ENCODE measurements at places on chromosomes 2 and 18.

DNA sequence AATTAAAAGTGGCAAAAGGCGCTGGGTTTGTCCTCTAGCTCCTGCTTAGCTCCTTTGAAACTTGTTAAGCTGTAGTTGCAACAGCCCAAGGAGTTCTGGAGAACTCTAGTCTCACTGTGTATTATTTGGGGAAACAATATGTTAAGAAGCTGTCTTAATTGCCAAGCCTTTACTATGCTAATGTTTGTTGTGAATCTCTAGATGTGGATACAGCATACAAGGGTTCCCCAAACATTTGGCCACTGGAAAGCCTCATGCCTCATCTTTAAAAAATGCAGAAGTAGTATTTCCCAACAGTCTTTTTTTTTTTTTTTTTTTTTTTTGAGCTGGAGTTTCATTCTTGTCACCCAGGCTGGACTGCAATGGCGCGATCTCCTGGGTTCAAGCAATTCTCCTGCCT, 236.7 kb downstream of the PRKCE start:
- DNase-seq = no peak

GRCh38 chr2:119371111-119371510, 4.3 kb downstream of the DBI start:
- peak; percentile 68 for DNase-seq

GRCh38 chr2:8202132-8202531, 479.7 kb upstream of the ID2 start:
- no peak for DNase-seq

- DNase-seq = no peak
Measured at GRCh38 chr18:76970770-76971559, 148.6 kb downstream of the ZNF236 start.

- no peak for DNase-seq
Measured at GRCh38 chr18:5073026-5073944, 123.8 kb downstream of the AKAIN1 start.

GRCh38 chr2:220192994-220193753, 565.7 kb downstream of the SLC4A3 start:
- no peak for DNase-seq

GRCh38 chr2:106106622-106107508, 87.2 kb downstream of the UXS1 start:
- DNase-seq = no peak

DNA sequence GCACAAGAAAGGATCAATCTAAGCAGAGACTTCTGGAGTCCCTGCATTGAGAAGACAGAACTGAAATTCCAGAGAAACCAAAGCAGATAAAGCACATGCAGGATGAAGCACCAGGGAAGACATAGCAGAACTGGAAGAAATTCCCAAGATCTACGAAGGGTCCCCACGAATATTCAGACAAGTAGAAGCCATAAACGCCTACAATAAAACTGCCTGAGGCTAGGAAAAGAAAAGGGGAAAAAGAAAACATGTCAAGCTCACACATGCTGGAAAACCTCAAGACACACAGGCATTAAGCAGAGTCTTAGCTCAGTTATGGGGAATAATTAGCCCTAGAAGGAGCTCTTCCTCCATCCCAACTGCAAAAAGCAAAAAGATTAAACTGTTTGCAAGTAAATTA, 171.2 kb downstream of the NBAS start:
- DNase-seq = no peak

DNA sequence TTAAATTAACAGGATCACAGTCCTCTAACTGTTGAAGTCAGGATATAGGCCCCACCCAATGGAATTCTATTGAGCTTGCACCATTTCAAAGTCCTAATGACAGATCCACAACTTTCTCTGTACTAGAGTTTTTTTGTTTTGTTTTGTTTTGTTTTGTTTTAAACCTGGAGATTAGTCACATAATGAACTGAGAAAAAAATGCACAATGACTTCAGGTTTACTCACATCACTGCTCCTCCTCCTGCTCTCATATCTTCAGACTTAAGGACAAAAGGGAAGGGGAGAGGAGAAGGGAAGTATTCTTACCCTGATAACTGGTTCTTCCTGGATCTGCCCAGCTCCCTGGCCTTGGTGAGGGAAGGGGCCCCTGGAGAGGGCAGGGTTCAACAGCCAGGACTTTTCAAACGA, 208.2 kb upstream of the EPHA4 start:
- no peak for DNase-seq

- peak; percentile 9 for DNase-seq
Measured at GRCh38 chr2:215241791-215242305, 70.0 kb upstream of the ATIC start.

GRCh38 chr2:237696461-237696860, 69.1 kb downstream of the LRRFIP1 start:
- no peak for DNase-seq

GRCh38 chr2:64839844-64840243, 149.4 kb upstream of the SLC1A4 start:
- no peak for DNase-seq

- no peak for DNase-seq
Measured at GRCh38 chr2:18926631-18927524, 337.5 kb upstream of the NT5C1B start.

DNA sequence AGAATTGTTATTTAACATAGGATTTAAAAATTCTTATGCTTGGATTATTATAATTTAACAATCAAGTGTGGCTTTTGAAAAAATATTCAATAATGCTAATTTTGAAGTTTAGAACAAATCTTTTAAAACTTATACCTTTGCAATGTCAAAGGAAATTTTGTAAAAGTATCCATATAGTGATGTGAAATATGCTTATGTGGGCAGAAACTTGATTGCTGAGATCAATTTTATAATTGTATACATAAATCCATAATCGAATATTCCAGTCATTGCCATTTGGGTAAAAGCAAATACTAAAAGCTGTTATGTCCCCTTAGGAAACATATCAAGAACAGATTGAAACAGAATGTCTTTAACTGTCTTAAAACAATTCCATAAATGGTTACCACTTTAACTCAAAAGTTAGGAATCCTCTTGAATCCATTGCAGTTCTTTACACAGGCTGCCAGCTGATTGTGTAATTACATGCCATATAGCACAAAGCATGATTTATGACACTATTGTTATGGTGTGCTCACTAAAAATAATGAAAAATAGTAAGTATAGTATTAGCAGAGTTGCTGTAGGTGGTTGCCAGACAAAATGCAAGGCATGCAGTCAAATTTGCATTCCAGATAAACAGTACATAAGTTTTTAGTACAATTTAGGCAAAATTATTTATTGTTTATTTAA, 24.2 kb downstream of the PLCL1 start:
- DNase-seq = no peak

GRCh38 chr18:43934322-43934721, 657.0 kb upstream of the SYT4 start:
- no peak for DNase-seq

- DNase-seq = peak; percentile 94
Measured at GRCh38 chr2:202871300-202872141, at the start of gene ICA1L. Gene ICA1L (minus strand): TSS chr2:202871766. CDS start chr2:202829009, 42,757 bp downstream.

DNA sequence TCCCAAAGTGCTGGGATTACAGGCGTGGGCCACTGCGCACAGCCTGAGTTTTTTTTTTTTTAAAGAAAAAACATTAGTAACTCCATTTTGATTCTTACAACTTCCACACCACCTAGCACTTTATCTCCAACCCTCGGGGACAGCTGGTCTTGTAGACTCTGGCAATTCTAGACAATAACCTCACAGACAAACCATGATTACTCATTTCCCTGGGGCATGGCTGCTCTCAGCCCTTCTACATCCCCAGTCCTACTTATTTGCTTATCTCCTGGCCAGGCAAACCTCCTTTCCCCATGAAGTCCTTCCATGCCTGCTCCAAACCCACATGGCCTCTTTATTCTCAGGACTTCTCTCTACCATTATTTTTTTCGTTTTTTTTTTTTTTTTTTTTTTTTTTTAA, 91.1 kb downstream of the ACTR3 start:
- no peak for DNase-seq

DNA sequence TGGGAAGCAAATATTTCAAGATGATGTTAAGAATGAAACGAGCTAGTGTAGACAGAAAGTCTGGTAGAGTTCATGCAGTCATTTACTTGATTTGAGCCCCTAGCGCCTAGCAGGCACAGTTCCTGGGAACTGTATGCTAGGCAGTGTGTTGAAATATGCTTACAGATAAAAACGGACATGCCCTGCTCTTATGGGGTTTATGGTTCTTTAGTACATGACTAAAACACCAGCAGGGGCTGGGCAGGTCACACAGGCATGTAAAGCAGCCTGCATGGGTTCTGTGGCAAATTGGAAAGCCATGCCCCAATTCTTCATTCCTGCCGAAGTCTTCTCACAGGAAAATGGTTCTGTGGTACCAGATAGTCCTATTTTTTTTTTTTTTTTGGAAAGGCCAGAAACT, 27.3 kb upstream of the MGAT5 start:
- DNase-seq = no peak

DNA sequence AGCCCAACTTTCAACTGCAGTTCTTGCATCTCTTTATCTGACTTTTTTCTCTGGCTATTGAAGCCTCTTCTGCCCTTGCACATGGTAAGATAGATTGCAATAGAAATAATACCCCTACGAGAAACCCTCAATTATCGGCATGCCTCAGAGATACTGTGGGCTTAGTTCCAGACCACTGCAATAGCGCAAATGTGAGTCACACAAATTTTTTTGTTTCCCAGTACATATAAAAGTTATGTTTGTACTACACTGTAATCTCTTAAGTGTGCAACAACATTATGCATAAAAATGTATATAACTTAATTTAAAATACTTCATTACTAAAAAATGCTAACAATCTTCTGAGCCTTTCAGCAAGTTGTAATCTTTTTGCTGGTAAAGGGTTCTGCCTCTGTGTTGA, 124.7 kb downstream of the PDE1A start:
- no peak for DNase-seq

DNA sequence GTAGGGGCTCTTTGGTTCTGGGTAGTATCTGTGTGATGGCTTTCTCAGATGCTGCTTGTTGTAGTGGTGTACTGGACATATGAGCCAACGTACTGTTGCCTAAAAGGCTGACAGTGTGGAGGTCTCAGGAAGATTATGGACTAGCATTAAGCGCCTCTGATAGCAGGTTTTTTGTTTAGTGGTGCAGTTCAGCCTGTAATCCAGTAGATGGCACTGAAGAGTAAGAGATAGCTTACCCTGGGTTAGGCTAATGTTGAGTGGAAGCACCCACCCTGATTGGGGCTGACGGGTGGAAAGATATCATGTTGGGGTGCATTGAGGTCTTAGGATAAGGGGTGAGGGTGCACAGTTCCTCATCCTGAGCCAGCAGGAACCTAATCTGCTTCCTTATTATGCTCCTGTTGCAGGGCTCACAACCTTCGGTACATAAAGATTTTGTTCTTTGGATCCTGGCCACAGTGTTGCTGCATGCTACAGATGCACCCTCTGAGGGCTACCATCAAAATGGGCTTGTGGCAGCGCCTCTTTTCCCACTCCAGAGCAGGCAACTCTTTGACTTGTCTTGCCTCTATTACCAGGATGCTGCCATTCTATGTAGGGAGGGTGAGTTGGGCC, 79.6 kb downstream of the MSTN start:
- no peak for DNase-seq

DNA sequence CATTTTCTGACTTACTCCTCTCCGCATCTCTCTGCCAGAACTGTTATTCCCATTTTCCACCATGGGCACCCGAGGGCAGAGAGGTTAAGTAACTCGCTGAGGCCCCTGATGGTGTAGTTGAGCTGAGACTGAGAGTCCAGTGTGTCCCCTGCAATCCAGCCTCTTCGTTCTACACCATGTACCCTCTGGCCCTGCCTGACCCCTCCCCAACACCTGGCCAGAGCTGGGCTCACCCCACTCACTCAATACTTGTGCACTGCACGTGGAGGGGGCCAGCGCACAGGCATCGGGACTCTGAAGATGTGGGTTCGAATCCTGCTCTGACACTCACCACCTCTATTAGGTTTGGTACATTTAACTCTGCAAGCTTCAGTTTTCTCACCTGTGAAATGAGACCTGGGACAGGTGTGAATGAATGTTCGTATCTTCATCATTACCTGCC, 24.3 kb upstream of the FOSL2 start:
- peak; percentile 59 for DNase-seq

GRCh38 chr18:63879709-63880108, 7.8 kb upstream of the SERPINB2 start:
- no peak for DNase-seq

DNA sequence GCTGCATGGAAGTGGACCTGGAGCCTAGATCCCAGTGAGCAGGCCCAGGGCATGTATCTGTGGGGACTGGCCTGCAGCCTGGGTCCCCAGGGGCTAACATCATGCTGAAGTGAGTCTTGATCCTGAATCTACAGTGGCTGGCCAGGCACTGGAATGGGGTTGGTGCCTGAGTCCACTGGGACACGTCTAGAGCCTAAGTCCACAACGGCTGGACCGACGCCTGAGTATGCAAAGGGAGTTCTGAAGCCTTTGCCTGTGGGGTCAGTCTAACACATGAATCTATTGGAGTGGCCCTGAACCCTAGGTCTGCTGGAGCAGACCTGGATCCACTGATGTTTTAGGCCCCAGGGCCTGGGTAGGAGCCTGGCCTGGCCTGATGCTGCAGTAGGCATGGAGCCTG, 665.5 kb downstream of the DCDC2C start:
- no peak for DNase-seq

- DNase-seq = no peak
Measured at GRCh38 chr2:159882130-159882745, 84.2 kb upstream of the CD302 start.

GRCh38 chr2:106584304-106584954, 97.3 kb downstream of the CD8B2 start:
- no peak for DNase-seq

DNA sequence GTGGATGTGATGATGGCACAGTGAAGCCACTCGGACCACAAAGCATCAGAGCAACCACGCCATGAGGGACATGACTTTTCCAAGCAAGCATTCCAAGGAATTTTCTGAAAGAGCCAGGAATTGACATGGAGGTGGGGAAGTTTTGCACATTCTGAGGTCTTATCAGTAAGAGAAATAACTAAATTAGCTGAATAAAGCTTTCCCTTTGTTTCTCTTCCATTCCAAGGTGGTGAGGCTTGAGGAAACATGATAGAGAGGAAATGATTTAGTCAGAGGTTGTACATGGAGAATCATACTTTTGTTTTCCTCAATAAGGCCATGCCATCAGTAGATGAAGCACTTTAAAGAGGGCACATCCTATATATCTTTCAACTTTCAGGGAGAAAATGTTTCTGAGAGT, 115.7 kb upstream of the MMADHC start:
- no peak for DNase-seq

DNA sequence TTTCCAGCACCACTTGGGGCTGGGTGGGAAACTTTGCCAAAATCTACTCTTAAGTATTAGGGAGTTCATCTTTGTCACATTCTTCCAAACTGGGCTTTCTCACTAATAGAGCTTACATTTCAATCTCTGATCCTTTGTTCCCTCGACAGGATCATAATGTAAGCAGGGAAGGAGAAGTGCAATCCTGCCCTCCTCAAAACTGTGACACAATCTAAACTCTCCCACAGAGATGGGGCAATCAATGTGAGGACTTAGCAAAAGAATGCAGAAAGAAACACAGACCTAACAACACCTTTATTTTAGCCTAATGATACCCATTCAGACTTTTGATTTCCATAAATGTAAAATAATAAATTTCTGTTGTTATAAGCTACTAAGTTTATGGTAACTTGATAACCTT, 40.8 kb downstream of the DSEL start:
- DNase-seq = no peak

GRCh38 chr2:234558642-234559041, 61.8 kb upstream of the ARL4C start:
- DNase-seq = no peak
